Smooth muscle cell of the umbilical artery (primary cell): ENCODE measurements at places on chromosomes 6 and 20. TPM values are rescaled to one million over a fixed set of nuclear protein-coding genes. Genes with fewer than 3 reads are reported as not detected.

MACROD2 gene
- 1.8 and 2.6 TPM in 2 replicates for total RNA-seq

FUCA2 gene
- 42.5 and 47.2 TPM in 2 replicates for total RNA-seq

ATG5 gene
- 56.8 and 61.8 TPM in 2 replicates for total RNA-seq

PPP1R3G gene
- total RNA-seq = 1.5 TPM in 2 replicates

NR2E1 gene
- total RNA-seq = not detected in 2 replicates

GCNT2 gene
- 0.09 TPM in 1 of 2 replicates, not detected in the other for total RNA-seq

HMGCLL1 gene
- total RNA-seq = 0.30 TPM in 1 of 2 replicates, not detected in the other

PPARD gene
- 8.0 and 16.5 TPM in 2 replicates for total RNA-seq

PTCHD4 gene
- total RNA-seq = 5.9 and 9.0 TPM in 2 replicates

SPATS1 gene
- not detected in 2 replicates for total RNA-seq

OPRM1 gene
- total RNA-seq = not detected in 2 replicates

SLC25A27 gene
- total RNA-seq = 2.4 and 3.6 TPM in 2 replicates

ZNF391 gene
- 1.8 and 2.4 TPM in 2 replicates for total RNA-seq

SIRPA gene
- 12.9 and 16.9 TPM in 2 replicates for total RNA-seq

NRSN1 gene
- not detected in 2 replicates for total RNA-seq

RAD21L1 gene
- 0.14 and 0.59 TPM in 2 replicates for total RNA-seq

SLC24A3 gene
- total RNA-seq = 6.5 and 25.3 TPM in 2 replicates

ACTL10 gene
- 2.7 and 3.0 TPM in 2 replicates for total RNA-seq

EYA2 gene
- total RNA-seq = not detected in 2 replicates

ID1 gene
- 37.3 and 55.8 TPM in 2 replicates for total RNA-seq

GPSM3 gene
- total RNA-seq = 0.59 and 1.2 TPM in 2 replicates

CAPN11 gene
- total RNA-seq = not detected in 2 replicates

CD24 gene
- 3.3 and 7.2 TPM in 2 replicates for total RNA-seq

BMP2 gene
- 3.9 and 35.0 TPM in 2 replicates for total RNA-seq

FERMT1 gene
- total RNA-seq = 3.0 and 10.9 TPM in 2 replicates

MAFB gene
- 0.14 and 0.30 TPM in 2 replicates for total RNA-seq
